ENCODE measurements at places on chromosomes 1 and 21. TPM values are rescaled to one million over a fixed set of nuclear protein-coding genes. Genes with fewer than 3 reads are reported as not detected.

DNA sequence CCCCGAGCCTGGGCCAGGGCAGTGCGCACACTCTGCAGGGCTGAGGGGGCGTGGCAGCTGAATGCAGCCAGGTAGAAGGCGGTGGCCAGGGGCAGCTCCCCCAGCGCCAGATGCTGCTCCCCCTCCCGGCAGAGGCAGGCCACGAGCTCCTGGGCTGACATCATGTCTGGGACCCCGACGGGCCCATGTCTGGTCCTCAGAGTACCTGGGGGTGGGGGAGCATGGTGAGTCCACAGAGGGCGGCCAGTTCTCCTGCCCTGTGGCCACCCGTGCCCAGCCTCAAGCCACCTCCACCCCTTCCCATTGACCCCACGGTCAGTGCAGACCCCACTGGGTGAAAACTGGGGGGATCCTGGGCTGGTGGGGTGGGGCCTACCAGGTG lies 838 bp downstream of the TTC34 start:
- no peak for DNase-seq

LCE3D gene
- total RNA-seq = not detected

DNA sequence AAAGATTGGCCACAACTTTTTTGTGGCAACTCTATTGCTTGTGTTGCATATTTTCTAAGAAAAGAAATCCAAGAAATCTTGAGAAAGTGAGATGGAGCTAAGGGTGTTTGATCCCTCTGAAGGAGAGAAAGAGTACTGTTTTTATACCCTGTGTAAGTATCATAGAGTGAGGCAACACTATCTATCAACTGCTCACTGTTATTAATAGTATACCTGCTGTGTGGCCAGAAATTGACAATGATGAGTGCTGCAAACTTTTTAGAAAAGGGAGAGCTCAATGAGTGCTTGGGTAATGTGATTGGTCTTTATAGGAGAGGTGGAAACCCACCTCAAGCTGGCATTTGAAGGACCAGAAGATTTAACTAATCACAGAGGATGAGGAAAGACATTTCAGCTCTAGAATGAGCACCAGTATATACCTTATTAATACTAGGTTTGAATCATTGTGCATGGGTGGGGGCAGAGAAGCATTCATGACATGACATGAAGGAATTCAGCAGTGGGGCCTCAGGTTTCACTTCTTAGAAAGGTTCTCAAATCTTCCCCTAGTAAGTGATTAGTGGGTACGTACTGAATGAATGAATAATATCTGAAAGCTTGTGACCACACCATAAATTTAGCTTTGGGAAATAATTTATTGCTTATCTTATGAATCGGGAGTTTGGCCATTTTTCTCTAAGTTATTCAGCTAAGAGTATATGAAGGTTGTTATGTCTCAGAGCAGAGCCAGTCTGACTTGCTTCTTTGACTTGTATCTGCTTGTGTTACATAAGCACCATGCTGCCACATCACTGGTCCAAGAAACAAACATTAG lies 169.2 kb upstream of the SGIP1 start:
- no peak for DNase-seq

DNA sequence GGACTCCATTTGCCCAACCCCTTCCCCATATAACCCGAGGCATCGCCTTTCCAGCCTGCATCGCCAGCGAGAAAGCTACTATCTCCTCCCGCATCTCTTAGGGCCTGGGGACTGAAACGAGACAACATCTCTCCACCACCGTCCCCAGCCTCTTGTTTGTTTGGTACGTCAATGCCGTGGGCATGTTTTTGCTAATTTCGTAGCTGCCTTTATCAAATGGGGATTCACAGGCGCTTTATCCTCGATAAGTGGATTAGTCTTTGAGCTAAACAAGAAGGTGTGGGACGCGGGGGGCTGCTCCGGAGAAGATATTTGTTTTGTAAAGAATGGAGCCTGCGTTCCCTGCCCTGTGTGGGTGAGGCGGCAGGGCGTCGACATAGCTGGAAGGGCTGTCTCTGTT lies 91.6 kb downstream of the PAX7 start:
- DNase-seq = no peak

RGSL1 gene
- not detected for total RNA-seq

GRCh38 chr1:67201891-67202290 lies 35.6 kb downstream of the IL23R start:
- DNase-seq = no peak

DNA sequence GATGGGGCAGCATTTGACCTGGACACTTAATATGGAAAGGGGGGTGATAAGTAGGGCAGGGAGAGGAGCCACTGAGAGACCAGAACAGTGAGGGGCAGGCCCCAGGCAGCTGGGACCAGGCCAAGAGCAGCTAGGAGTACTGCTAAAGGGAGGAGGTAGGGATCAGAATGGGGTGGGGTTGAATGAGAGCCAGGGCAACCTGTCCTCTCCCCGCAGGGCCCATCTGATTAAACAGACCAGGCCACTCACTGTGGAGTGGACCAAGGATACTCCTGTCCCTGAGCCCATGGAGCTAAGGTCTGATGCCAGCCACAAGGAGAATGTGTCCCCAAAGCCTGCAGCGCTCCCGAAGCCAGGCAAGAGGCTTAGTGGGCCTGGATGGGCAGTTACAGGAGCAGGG lies 2.1 kb downstream of the C1orf167 start:
- DNase-seq = no peak

- DNase-seq = peak; percentile 18
These were observed 3.0 kb downstream of the TRIM46 start for GRCh38 chr1:155176544-155177071.

TMCO1 gene
- total RNA-seq = 9.9 TPM

GRCh38 chr1:59409986-59410385 lies 113.1 kb downstream of the FGGY start:
- DNase-seq = no peak

DNA sequence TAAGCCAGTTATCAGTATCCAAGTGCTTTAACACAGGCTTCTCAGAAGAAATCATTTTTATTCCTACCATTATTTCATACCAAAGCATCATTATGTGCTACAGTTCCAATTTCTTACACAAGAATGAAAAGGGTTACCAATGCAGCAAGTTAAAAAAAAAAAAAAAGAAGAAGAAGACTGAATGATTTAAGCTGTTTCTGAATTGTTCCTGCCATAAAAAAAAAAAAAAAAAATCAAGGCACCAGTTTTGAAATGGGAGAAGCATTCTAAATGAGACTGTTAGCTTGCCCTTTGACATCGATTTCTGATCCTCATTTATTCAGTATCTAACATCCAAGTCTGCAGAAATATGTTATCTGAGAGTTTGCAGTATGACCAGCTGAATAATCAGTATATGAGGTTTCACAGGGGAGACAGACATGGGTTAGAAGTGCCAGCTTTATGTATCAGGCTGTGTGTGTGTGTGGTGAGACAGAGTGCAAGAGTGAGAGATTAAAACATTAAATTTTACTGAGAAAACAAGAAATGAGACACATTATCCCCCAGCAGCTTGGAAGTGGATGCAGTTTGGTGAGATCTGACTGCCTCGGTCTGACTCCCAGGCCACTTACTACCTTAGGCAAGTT lies 105.8 kb downstream of the COLGALT2 start:
- DNase-seq = no peak

GRCh38 chr1:206557636-206558473 lies 50.5 kb downstream of the RASSF5 start:
- DNase-seq = no peak

DNA sequence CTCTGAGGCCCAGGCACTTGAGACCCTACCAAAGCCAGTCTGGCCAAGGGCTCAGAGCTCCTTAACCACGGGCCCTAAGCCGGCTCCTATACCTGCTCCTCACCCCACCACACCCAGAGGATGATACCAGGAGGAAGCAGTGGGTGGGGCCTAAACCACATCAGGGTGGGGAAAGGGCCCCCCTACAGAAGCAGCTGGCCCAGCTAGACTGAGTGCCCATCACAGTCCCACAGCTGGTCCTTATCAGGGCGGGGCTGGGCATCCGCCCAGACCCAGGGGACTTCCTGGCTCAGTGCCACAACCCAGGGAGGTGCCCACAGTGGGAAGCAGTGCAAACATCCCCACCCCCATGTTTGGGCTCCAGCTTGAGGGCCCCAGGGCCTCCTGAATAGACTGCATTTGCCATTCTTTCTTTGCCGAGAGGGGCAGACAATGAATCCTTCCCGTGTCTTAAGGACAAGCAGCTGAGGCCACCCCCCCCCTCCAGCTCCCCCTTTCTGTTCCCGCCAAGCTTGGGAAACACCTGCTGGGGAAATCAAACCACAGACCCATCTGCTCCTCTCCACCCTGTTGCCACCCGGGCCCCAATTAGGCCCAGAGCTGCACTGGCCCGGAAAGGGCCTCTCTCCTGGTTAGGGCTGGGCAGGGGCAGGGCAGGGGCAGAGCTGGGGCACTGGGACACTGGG lies 6.2 kb downstream of the E2F2 start:
- DNase-seq = no peak

DNA sequence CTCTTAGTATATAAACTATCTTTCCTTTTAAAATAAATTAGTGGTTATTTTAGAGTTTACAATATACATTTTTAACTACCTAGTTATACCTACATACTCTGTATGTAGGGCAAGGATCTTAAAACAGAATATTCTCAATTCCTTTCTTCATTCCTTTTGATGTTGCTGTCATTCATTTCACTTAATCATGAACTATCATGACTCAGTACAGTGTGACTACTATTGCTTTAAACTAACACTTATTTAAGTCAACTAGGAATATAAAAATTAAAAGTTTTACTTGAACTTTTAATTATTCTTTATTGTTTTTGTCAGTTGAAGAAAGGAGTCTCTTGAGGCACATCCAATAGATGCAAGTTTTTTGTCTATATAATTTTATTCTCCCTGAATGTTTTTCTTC lies 726.4 kb downstream of the BRINP3 start:
- DNase-seq = no peak

C1orf146 gene
- not detected for total RNA-seq

GRCh38 chr1:10646347-10646861 lies 150.0 kb downstream of the CASZ1 start:
- DNase-seq = no peak

DNA sequence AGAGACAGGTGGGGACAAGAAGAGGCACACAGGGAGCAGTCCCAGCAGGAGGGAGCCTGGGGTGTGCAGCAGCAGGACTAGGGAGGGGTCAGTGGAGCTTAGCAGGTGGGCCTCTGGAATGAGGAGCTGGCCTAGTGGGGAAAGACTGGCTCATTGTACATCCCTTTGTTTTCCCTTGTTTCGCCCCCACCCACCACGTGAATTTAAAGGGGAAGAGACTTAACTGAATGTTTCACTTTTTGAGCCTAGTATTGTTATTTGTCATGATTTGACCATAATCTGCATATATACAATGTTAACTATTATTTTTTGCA lies 181.7 kb downstream of the DHRS3 start:
- DNase-seq = no peak

- DNase-seq = no peak
These were observed 82.4 kb downstream of the RAB3GAP2 start for GRCh38 chr1:220189750-220190347.

DNA sequence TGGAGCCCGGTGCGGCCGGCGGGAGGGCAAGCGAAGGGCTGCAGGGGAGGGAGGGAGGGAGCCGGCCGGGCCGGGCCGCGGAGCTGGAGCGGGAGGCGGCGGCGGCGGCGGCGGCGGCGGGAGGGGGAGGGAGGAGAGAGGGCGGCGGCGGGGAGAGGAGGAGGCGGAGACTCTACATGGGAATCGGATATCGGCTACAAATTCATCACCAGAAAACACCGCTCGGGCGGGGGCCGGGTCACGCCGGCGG lies at the start of gene AKT3:
TSS of gene AKT3 (minus strand) at position 42 of the 250 bp plus-strand sequence. CDS start 7,073 bp downstream, outside the sequence.
- no peak for DNase-seq

DNA sequence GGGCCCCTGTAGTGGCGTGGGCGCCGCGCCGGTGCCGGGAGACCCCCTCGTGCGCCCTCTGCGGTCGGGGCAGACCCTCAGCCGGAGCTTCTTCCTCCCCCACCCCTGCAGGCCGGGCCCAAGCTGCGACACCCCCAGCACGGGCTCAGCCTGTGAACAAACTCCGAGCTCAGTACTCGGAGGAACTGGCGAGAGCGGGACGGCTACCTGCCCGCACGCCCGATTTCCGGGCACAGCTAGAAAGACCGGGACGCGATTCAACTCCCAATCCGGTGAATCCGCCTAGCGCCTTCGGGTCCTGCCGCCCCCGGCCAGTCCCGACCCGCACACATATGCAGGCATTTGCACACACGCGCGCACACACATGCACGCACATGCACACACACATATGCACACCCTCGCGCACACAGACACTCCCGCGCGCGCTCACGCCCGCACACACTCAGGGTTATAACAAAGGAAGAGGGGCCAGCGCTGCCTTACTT lies 580 bp upstream of the BLACAT1 start:
- DNase-seq = no peak

C8A gene
- total RNA-seq = 0.21 TPM
